ENCODE measurements at places on chromosomes 5 and 9.

DNA sequence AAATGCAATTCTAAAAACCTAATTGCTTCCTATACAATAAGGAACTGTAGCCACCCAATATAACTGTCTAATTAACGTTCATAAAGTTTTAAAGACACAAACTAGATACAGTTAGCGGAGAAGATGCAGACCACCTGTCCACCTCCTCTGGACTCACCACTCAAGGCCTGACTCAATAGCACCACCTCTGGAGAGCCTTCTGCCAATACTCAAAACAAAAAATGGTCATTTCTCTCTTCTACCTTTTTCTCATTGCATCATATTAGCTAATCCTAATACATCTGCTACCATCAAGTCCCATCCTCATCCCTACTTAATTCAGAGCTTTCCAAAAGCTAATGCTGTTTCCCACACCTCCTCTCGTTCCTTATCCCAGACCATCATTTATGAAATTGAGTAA, 159.9 kb downstream of the MLLT3 start:
- DNase-seq: no peak

- no peak for DNase-seq
Observed at GRCh38 chr5:25285136-25285535, 640.4 kb upstream of the CDH10 start.

DNA sequence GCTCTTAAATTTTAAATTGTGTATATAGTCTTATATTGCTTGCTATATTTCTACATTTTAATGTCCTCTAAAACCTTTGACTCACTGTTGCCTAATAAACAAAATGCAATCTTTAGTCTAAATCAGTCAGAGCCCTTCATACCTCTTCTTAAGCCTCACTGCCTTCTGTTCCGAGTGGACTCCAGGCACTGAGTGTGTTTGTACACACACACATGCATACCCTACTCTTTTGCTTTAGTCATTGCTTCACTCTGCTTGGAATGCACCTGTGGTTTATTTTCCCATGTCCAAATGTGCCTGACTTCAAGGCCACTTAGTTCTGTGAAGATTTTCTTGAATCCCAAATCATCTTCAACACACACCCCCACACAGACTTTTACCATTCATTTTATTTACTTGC, 60.9 kb downstream of the SLC12A2 start:
- DNase-seq: no peak

DNA sequence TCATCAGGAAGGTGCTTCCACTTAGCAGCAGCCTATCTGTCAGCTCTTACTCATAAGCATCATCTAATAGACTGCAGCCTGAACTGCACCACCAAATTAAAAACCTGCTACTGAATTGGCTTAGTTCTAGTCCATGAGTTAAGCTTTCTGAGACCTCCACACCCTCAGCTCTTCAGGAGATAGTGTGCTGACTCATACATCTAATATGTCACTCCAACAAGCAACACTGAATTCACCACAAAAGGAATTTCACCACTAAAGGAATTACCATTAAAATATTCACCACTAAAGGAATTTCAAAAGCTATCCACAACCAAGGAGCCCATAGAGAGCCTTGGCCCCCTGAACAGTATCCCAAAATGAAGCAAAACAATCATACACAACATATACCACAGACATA, 418.5 kb upstream of the RORB start:
- DNase-seq: no peak

DNA sequence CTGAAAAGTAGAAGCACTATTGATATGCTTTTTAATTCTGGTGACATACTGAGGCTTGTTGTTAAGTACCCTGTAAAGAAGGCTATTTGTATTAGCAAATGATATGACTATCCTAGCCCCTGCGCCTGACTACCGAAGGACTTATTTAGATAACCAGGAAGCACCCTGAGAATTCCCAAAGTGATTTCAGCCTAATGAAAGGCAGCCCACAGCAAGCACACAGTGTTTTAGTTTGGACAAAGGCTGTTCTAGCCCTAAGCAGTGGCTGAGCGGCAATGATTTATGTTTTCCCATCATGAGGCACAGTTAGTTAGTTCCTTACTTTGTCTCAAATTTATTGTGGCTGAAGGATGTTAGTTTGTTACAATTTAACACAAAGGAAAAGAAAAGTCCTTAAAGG, 235.3 kb downstream of the KCTD16 start:
- DNase-seq: no peak

- DNase-seq: no peak
Observed at GRCh38 chr9:128910906-128911305, 9.9 kb upstream of the PHYHD1 start.

DNA sequence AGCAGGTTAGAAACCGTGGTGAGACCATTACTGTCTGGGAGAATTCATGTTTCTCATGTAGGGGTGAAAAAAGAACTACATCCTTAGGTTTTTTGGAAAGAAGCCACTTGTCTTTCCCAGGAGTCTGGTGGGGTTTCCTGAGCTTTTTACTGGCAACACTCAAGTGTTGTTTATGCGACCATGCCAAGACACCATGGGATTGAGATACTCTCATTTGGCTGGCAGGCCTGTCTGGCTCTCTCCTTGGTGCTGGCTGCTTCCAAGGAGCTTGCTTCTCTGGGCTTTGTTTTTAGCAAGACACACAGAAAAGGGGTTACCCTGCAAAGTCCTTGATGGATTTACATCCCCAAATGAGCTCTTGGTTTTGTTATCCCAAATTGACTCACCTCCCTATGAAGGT, 80.9 kb upstream of the ISL1 start:
- peak; percentile 46 for DNase-seq

DNA sequence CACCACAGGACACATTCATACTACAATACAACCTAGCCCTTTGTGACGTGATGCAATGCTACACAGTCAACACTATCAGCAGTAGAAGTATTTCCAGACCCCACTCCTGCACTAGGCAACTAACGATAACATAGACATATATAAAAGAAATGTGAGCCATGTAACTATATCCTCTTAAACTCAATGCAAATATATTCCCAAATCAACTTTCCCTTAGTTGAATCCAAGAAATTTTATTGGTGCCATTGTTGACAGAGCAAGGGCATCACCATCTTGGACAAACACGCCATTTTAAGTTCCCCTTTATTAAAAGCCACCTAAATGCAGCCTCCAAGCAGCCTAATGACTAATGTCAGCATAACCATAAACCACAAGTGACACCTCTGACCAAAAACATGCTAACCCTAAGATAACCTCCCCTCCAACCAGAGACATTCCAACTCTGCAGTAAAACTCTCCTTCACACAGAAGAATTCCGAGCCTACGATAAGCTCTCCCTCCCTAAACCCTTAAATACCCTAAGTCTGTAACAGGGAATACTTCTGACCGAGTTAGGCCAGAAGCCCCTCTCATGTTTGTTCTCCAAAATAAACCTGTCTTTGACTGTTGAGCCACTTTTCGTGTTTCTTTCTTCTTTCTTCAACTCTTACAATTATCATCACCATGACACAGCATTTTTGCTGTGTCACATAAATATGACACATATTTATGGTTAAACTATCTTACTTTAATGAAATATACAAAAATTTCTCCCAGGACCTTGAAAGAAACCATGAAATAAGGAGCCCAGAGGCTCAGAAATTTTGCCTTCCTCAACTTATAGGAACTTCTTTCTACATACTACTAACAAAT, 1497.8 kb downstream of the EFNA5 start:
- no peak for DNase-seq

DNA sequence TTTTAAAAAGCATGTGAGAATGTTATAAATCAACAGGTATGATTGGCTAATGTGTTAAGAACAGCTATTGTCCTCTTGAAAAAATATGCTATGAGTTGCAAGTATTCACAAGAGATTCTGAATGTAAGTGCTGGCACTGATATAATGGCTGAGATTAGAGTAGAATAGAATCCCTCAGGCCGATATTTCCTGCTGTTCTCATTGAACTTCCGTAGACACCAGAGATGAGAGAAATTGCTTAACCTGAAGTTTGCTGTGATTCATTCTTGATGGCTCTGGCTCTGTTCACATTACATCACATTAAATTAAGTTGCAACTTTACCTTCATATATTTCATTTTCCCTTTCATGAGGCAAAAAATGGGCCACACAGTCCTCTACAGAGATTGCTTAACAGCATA, 114.5 kb downstream of the BAAT start:
- DNase-seq: no peak

- no peak for DNase-seq
Observed at GRCh38 chr5:54837093-54837492, 148.3 kb downstream of the ESM1 start.

DNA sequence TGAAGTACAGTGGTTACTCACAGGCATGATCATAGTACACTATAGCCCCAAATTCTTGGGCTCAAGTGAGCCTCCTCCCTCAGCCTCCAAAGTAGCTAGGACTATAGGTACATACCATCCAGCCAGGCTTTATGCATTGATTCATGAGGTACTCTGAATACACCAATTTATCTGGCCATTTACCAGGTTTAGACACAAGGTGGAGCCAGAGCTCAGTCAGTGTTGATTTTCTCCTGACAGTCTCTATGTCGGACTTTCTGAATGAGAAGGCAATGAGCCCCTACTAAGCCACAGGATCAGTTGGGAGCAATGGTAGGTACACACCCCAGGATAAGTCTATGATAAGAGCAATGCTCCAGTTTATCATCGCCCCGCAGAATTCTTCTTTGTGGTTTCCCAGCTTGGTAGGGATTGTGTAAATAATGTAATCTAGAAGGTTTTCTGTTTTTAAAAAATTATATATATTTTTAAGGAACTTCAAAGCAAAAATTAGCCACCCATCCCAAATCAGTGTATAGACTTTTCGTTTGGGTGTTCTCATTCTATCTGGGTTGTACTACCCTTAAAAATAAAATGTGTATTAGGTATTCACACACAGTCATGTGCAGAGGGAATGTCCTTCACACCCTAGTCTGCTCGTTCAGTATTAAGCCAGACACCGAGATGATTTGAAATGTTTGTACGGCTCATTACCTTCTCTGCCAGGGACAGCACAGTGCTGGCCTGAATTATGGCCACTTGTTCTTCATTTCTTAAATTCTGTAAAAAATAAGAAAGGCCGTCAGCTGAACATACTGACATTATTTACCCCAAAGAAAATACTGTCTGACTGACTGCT, 118.4 kb upstream of the DPYSL3 start:
- peak; percentile 52 for DNase-seq

DNA sequence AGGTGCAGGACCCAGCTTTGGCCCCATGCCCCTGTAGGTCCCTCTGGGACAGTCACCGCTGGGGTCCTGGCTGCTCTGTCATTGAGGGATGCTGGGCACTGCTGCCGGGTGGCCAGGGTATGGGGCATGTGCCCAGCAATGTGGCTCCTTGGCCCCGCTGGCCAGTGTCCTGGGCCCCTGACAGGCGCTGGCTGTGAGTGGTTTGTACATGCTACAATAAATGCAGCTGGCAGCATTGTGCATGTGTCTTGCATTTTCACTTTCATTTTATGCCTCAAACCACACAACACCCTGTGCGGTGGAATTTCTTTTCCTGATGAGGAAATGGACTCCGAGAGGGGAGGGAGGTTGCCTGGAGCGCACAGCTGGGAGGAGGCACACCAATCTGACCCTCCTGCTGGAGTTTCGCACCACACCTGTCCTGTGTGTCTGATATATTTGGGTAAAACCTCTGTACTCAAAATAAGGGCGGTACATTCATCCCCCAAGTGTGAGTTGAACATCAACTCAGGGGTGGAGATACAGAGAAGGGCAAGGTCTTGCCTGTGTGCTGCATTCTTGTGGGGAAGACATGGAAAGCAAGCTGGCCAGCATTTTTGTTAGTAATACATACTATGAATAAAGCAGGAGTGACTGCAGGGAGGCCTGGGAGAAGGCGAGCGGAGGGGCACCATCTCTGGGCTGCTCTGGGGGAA, 11.7 kb downstream of the TSPAN17 start:
- no peak for DNase-seq

DNA sequence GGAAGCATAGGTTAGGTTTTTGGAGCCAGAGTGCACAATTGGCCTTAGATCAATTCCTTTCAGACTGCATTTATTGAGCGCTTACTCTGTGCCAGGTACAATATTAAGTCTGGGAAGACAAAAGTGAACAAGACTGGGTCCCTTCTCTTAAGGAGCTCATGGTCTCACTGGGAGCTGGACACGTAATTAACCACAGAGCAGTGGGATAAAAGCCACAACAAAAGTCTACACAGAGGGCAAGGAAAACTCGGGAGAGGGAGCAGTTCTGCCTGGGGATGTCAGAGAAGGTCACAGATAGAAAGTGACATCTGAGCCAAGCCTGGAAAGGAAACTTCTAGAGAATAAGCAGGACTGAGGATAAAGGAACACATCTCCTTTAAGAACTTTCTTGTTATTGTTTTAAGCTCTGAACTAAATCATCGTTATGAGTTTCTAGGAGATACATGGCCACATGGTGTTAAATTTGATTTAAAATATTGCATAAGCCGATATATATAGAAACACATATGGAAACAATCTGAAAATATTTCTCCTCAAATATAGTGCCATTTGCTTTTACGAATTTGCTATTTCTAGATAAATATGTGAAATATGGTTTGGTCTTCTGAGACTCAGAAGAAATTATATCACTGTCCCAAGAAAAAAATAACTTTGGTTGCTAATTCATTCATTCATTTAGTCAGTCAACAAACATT, 40.1 kb upstream of the PDE8B start:
- DNase-seq: no peak

GRCh38 chr9:18438300-18438925, 35.5 kb upstream of the ADAMTSL1 start:
- DNase-seq: peak; percentile 8

Data from DMS79 treated with DMSO at 0.1 percent for 48 hours (cell line).